ENCODE measurements at places on chromosomes 2 and 18.

DNA sequence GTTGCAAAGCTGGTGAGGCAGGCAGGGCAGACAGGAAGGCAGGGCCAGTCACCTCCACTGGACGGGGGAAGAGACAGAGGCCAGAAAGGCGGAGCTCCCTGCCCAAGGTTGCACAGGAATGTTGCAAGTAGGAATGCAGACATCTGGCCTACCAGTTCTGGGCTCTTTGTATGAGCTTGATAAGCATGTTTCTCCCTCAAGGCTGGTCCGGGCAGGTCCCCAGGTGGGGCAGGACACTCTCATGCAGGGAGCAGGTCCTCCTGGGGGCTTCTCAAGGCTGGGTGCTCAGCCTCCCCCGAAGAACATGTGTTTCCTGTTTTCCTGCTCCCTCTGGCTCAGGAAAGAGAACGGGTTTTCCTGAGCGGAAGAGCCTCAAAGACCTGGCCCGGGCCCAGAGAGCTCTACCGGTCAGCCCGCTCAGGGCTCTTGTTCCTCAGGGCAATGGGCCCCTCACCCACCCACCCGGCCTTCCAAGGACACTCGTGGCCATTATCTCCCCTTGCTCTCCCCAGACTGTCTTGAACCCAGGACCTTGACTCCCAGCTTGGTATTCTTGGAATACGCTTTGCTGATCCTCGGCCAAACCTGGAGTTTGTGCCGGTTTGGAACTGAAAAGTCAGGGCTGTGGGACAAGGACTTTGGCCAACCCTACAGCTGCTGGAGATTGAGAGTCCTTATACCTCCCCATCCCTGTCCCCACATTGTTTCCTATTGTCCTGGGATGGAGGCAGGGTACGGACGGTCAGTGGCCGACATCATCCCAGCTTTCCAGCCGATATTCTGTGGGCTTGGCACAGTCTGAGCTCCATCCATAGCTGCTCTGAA is 87.7 kb upstream of the HAAO start:
- no peak for DNase-seq

GRCh38 chr2:194104687-194105086 is 1552.3 kb upstream of the SLC39A10 start:
- no peak for DNase-seq

- no peak for DNase-seq
These were observed 377.8 kb upstream of the FSIP2 start for GRCh38 chr2:185360776-185361175.

DNA sequence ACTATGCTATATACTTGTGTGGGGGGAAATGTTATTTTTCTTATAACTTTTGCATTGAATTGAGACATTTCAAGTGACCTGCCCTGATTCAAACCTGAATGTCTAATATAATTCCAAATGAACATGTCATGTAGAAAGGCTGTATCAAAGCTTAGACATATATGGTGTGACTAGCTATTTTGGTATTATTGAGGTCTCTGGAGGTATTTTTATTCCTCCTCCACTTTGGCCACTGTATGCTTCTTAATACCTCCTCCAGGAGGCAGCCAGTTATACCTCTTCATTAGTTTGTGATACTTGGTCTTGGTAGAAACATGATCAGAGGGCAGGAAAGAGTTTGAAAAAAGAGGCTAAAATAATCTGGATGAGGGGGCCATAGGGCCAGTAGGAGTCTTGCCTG is 217.1 kb downstream of the TCF4 start:
- no peak for DNase-seq

DNA sequence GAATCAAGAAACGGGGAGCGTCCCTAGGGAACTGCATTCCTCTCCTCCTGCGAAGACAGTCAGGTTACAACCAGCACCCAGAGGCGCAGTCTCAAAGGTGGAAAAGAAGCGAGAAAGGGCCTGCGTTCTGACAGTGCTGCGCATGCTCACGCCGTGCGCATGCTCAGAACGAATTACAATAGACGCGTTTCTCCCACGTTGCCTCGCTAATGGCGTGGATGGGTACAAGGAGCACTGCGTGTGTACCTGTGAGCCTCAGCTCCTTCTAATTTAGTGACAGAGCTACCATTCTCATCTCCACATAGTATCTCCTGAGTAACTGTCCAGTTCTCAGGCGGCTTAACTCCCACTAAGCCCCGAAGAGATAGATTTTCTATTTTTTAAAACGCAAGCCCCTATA is 448.8 kb downstream of the TXNL1 start:
- DNase-seq, result no peak

- DNase-seq, result no peak
These were observed 156.1 kb downstream of the TPGS2 start for GRCh38 chr18:36672437-36673344.
